ENCODE measurements at places on chromosomes 5 and 9.

- no peak for DNase-seq
These were observed 75.3 kb downstream of the KIF4B start for GRCh38 chr5:155088811-155089210.

- DNase-seq = no peak
These were observed 96.9 kb downstream of the MED27 start for GRCh38 chr9:131982671-131983239.

DNA sequence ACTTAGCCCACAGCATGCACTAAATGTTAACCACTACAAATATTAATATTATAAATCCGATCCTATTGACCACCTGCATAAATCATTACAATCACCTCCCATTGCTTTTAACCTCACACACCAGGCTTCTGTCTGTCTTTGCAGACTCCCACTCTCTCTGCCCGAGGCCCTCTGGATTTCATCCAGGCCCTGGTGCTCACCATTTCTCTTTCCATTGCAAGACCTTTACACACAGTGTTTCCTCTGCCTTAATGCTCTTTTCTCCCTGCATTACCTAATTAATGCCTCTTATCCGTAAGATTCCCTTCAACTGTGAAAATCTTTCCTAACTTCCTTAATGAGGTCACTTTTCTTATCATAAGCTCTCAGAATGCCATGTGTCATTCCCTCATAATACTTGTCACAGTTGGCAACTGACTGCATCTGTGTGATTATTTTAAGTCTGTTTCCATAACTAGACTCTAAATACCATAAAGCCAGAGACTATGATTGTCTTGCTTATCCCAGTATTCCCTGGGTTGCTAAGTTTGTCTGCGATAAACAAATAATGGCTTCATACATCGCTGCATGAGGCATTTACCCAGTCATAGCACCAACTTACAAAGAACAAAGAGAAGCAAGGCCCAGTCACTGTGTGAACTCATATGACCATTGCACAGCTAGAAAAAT is 155.1 kb downstream of the CCDC192 start:
- DNase-seq = no peak

DNA sequence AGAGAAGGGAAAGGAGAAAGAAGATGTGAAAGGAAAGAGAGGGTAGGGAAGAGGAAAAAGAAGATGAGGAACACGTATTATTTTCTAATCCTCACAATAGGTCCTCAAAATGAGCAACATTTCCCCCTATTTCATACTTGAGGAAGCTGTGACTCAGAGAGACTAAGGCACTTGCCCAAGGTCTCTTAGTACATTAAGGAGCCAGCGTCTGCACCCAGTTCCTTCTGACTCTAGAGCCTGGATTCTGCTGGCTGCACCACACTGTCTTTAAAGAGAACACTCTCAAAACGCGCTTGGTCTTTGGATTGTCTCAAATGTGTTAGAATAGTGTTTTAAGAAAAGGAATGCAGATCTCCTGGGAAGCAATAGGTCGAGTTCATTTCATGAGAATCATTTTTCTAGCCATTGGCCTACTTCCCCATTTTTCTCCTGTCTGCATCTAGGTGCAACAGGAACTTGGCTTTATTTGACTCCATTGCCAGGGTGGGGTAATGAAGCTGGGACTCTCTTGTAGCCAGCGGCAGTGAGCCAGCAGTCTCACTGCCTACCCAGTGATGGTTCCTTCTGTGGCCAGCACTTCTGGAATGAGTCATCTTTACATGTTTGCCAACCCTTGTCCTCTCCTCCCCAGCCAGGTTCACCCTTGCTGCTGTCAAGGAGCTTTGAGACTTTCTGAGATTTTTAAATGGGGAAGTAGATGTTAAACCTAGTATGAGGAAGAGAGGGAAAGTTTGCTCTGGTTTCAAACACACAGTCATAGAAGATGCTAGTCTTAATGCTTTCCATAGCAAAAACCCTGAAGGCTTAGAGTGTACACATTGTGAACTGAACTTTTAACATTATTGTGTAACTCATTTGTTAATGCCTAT is 82.7 kb downstream of the DOCK8 start:
- DNase-seq = no peak

DNA sequence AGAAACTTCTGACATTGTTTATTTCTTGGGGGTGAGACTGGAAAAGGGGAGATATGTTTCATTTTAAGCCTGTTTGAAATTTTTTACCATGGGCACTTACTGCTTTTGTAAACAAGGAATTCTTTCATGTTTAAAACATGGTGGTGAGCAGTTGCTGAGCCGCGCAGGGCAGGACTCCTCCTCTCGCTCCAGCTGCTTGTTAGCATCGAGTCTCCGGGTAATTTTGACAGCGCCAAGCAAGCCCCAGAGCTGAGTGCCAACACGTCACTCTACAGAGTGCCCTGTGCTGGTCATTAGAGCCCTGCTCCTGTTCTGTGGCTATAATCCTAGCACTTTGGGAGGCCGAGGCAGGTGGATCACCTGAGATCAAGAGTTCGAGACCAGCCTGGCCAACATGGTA is 116.5 kb upstream of the MSX2 start:
- no peak for DNase-seq

- peak; percentile 81 for DNase-seq
These were observed 63.3 kb upstream of the FCN1 start for GRCh38 chr9:134980991-134981390.

- DNase-seq = no peak
These were observed 730.9 kb upstream of the RGMB start for GRCh38 chr5:98042521-98042920.

GRCh38 chr9:5269249-5269715 is 35.2 kb downstream of the RLN2 start:
- DNase-seq = no peak

GRCh38 chr9:36930941-36931340 is 103.1 kb downstream of the PAX5 start:
- peak; percentile 88 for DNase-seq

GRCh38 chr5:1012313-1012841 is 3.8 kb downstream of the NKD2 start:
- no peak for DNase-seq

- DNase-seq = no peak
These were observed 388.7 kb downstream of the CETN3 start for GRCh38 chr5:90020575-90021538.

DNA sequence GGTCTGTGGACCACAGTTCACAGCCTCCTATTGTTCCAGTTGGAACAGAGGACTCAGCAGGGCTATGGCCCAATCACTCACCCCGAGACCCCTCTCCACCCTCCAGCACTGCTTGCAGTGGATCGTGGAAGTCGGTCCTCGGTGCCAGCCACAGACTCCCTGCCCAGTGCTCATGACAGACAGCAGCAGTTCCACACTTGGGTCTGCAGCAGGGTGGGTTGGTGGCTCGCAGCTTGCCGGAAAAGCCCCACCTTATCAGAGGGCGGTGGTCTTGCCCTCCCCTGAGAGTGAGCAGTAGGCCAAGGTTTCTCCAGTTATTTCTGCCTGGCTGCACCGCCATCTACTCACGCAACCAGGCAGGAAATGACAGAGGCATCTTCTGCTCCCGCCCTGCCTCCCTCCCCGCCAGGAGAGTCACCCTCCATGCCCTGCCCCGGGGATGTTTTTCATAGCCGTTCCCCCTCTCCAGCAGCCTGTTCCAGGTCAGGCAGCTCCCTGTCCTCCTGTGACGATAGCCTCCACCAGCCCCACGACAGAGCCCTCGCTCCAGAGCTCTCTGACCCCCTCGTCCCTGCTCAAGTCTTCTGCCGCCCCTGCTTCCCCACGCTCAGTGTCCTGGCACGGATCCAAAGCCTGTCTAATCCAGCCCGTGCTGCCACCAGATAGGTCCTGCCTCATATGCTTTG is 34.5 kb downstream of the UNC5A start:
- DNase-seq = no peak

DNA sequence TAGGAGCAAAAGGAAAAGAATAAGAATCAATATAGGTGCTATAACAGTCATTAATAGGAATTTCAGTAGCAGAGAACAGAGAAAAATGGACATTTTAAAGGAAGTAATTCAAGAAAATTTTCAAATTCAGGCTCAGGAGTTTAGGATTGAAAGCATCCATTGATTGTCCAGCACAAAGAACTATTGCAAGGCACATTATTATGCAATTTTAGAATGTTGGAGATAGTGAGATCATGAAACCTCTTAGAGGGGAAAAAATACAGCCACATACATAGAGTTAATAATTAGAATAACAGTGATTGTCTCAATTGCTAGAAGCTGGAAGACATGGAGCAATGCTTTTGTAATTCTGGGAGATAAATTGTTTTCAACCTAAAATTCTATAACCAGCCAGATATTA is 31.5 kb downstream of the CNTLN start:
- no peak for DNase-seq

- DNase-seq = no peak
These were observed 24.7 kb upstream of the IQGAP2 start for GRCh38 chr5:76378355-76378754.

DNA sequence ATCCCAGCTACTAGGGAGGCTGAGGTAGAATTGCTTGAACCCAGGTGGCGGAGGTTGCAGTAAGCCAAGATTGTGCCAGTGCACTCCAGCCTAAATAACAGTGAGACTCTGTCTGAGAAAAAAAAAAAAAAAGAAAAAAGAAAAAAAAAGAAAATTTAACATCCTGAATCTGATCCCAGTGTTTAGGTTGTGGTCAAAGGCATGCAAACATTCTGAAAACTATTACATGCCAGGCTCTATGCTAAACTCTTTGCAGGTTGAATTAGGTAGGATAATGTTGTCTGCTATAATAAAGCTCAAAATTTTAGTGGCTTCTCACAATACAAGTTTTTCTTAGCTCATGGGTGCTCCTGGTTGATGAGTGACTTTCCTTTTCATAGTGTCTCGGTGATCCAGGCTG is 367.4 kb downstream of the PSAT1 start:
- DNase-seq = no peak

DNA sequence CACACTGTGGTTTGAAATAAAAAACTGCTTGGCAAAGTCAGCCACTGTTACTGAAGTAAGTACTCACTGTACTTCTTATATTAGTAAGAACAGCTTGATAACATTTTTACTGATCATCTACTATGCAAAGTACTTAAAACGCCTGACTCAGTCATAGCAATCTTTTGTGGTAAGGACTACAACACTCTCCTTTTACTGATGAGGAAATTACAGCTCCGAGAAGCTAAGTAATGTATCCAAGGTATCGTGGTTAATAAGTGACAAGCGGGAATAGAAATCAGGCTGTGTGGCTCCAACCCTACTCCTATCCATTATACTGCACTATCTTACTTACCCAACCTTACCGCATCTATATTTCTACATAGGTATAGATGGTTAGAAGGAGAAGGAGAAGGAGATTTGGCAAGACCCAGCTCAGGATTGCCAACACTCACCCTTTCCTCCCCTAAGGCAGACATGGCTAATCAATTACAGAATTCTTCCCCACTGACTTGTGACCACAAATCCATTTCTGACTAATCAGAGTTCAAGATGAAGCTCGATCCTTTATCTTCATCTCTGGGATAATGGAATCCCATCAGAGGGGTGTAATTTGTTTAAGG is 281.4 kb downstream of the SPOCK1 start:
- DNase-seq = no peak

DNA sequence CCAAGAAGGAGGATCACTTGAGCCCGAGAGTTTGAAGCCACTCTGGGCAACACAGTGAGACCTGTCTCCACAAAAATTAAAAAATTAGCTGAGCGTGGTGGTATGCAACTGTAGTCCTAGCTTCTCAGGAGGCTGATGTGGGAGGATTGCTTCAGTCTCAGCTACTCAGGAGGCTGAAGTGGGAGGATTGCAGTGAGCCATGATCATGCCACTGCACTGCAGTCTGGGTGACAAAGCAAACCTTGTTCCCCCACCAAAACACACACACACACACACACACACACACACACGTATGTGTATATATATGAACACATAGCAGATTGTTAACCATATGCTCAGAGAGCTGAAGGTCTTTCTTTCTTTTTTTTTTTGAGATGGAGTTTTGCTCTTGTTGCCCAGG is 157.5 kb upstream of the MAST4 start:
- no peak for DNase-seq

- DNase-seq = no peak
These were observed 30.1 kb downstream of the ADAMTSL2 start for GRCh38 chr9:133564451-133565116.

GRCh38 chr9:92294297-92294676 is 790 bp upstream of the IARS1 start:
- DNase-seq = no peak

- no peak for DNase-seq
These were observed 258.1 kb upstream of the EDIL3 start for GRCh38 chr5:84642795-84643194.

DNA sequence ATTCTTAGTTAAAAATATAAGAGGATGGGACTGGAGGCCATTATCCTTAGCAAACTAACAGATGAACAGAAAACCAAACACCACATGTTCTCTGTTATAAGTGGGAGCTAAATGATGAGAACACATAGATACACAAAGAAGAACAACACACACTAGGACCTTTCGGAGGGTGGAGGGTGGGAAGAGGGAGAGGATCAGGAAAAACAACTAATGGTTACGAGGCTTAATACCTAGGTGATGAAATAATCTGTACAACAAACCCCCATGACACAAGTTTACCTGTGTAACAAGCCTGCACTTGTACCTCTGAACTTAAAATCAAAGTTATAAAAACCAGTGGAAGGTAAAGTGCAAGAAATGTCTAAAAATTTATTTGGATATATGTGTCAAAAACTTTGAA is 1047.4 kb upstream of the C9orf72 start:
- no peak for DNase-seq

DNA sequence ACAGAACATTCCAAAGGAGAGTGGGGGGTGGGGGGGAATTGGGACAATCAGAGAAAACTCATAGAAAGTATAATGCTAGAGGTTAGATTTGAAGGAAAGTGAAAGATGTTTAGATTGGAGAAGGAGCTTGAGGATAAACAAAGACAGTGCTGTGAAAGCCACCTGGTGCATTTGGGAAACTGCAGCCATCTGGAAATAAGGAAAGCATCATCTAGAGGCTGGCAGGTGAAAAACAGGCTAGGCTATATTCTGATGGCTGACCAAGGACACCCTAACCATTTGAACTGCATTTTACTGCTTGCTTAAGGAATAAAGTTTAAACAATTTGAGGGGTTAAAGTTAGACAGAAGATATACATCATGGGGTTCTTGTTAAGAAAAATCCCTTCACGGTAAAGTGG is 296.4 kb downstream of the CETN3 start:
- DNase-seq = no peak

GRCh38 chr5:134459010-134459403 is 47.3 kb upstream of the CDKN2AIPNL start:
- DNase-seq = no peak

DNA sequence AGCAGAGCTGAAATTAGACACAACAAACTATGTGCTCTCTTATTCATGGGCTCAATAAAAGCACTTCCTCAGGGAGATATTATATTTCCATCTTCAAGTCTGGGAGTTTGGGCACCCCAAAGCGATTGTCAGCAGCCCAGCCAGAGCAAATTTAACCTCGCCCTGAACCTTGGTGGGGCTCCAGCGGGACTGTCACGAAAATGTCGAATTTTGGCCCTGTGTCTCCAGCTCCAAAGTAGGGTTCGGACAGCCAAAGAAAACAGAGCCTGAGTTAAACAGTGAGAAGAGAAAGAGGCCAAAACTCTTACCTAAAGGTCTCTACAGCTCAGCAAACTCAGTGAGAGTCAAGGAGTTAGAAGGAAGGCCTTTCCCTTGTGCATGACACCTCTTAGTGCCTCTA is 432.9 kb downstream of the SPATA31D1 start:
- DNase-seq = no peak

- no peak for DNase-seq
These were observed 46.6 kb downstream of the SLC12A7 start for GRCh38 chr5:1065143-1065750.

Data from mesenteric fat pad (tissue), 1 donor.